ENCODE measurements at places on chromosomes 1 and 21.
A peak's percentile ranks its signal among the peaks of the same experiment; 100 is the strongest.

DNA sequence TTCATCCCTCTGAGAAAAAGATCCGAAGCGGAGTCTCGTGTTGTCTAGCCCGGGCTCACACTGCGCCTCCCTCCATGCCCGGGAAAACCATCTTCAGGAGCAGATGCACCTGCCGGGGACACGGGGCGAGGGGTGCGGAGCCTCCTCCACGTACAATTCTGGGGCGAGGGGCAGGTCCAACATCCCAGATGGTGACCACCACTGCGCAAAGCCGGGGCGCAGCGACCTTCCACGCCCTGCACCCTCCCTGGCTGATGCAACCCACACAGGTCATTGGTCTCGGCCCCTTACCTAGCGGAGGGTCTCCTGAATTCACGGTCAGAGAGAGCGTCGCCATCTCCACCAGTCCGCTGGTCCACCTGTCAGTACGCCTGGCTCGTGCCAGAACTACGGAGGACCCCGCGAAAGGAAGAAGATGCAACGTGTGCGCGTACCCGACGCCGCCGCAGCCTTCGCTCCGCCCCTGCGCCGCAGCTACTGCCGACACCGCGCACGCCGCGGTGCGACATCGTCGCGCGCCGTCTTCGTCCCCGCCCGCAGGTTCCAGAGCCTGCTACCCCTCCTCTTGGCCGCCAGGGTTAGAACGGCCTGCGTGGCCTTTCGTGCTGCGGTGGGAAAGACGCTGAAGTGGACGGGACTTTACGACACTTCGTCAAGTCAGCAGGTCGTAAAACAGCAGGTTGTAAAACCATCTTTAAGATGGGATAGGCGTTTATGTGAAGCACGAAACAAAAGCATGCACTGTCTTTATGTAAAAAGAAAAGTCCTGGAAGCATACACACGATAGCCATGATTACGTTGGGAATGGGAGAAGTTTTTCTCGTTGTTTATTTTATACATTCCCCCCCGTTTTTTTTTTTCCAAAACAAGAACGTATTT lies at the start of gene EPRS1:
Gene EPRS1, minus strand, starts transcription at position 454 of the 879 bp plus-strand sequence. Its CDS starts 117 bp downstream, at position 337.
- peak; percentile 77 for DNase-seq

- DNase-seq, result no peak
Observed at GRCh38 chr1:77096496-77097255, 122.6 kb downstream of the PIGK start.

DNA sequence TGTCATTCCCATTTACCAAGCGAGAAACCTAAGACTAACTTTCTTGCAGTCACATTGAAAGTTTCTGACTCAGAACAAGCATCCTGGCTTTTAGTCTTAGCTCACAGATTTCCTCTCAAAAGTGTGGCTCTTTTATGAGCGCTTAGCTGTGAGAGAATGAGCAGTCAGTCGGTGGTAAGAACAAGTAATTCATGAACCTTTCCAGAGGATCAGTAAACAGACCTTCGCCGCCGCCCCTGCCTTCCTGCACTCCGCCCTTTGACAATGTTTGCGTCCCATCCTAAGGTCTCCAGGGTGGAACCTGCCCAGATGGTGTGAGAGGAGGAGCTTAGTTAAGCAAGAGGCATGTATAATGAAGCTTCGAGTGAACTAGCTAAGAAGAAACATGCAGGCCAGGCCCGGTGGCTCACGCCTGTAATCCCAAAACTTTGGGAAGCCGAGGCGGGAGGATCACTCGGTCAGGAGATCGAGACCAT lies 142.4 kb downstream of the GLUL start:
- DNase-seq, result no peak

GRCh38 chr21:45417951-45418300 lies 13.0 kb downstream of the COL18A1 start:
- DNase-seq, result no peak

DNA sequence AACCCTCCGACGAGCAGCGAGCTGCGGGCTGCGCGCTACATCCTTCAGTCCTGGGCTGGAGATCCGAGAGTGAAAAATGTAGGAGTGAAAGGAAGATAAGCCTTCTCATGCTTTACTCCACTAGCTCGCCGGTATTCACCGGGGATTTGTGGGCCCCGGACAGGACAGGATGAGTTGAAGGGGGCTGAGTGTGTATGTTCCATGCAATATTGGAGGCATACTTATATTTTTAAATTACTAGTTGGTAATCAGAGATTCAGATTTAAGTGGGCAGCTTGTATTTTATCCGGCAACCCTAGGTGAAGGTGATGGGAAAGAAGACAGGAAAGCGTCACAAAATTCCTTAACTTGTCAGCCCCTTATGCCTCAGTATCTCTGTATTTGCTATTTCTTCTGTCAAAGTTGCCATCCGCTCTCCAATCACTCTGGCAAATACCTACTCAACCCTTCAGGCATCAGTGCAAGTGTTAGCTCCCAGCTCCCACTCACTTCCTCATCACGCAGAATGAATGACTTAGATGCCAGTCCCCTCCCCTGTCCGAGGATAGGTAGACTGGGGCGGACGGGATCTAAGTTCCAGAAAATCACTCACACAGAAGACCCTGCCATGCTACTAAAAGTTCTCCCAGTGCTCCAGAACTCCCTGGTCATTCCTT lies 503 bp upstream of the PIGM start:
- no peak for DNase-seq

- DNase-seq, result no peak
Observed at GRCh38 chr21:36966821-36967768, 626 bp upstream of the HLCS start.

DNA sequence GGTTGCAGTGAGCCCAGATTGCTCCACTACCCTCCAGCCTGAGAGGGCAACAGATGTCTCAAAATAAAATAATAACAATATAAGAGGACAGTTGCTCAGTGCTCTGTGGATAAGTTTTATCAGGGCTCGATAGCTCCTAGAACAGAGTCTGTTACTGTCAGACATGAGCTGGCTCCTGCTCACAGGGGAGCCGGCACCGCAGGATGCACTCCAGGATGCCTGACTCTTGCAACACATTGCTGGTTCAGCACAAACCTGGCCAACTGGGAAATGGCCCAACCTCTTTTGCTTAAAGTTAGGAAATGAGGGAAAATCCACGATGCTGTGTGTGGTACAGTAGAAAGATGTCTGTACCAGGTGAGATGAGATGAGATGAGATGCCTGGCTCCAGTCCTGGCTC lies 5.8 kb upstream of the CTSE start:
- no peak for DNase-seq

DNA sequence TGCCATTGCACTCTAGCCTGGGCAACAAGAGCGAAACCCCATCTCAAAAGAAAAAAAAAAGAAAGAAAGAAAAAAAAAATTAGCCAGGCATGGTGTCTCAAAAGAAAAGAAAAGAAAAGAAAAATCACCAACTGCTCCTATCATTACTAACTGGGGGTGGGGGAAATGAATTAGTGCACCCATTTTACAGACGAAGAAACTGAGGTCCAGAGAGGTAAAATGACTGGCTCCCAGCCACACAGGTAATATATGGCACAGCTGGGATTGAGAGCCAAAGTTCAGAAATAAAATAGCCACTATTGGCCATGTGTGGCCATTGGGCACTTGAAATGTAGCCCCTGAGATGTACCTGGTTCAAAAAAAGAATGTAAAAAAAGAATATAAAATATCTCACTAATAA lies 8.8 kb downstream of the HTR1D start:
- DNase-seq, result no peak

DNA sequence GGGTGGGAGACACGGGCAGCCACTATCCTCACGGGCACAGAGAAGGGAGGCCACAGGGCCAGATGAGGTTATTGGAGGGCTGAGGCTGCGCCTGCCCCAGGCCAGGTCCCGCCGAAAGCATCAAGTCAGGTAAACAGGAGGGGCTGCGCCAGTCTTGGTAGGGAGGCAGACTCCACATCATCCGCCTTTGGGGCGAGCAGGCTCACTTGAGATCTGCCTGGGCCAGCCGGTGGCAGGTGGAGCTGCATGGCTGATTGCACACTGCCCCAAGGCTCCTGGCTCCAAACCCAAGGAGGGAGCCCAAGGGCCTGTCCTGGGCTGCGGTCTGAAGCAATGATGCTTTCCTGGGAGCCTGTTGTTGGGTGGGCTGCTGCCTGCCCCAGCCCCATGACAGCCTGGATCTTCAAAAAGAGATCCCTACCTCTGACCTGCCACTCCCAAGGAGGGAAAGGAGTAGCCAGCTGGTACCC lies 4.6 kb downstream of the SMIM1 start:
- no peak for DNase-seq

DNA sequence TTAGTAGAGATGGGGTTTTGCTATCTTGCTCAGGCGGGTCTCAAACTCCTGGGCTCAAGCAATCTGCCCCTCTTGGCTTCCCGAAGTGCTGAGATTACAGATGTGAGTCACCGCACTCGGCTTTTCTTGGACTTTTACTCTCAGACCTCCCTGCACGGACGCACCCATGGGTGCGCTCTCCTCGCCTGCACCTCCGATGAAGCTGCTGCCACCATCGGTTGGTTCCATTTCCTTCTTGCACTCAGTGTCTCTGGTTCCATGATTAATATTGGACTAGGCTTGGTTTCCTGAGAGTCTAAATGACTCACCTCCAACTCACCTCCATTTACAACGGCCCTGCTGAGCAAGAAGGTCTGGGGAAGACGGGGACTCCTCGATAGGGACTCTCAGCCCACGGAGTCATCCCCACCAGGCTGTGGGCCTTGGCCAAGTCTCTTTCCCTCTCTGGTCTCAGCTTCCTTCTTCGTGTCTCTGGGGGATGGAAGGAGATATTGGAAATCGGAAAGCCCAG lies 6.7 kb upstream of the TNFRSF8 start:
- DNase-seq, result no peak

GRCh38 chr1:25854554-25854953 lies 4.7 kb downstream of the AUNIP start:
- DNase-seq, result no peak

GRCh38 chr1:24967555-24967954 lies 37.5 kb upstream of the RUNX3 start:
- DNase-seq, result no peak

DNA sequence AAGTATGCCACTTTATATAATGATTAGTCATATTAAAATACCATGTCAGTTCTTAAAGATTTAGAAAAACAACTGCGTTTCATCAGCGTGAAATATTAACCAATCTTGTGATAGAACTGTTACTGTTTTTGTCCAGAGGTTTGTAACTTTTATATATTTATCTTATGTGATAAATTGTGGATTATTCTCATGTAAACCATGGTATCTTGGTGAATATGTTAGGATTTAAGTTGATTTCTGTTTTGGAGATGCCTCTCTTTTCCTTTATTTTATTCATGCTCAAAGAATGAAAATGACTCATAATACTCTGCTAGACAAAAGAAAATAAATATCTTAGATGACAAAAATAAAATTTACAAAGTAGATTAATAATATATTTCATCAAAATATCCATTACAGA lies 88.4 kb downstream of the ADGRL4 start:
- no peak for DNase-seq

GRCh38 chr1:243667133-243667532 lies 182.9 kb downstream of the AKT3 start:
- DNase-seq, result no peak
